ENCODE measurements at places on chromosomes 2 and 18.

DNA sequence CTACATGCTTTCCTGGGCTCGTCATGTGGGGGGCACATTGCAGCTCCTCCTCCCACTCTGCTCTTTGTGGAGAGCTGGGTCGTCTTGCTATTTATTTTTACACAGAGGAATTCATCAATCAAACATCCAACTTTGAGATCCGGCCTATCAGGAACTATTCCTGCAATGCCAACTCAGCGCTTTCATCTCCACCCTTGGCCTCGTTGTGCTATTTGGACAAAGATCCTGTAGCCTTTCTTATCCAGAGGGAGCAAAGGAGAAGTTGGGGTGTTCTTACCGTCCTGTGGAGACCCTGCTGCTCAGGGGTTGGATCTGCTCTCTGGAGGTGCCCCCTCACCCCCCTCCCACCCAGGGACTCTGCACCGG, 92.1 kb downstream of the ASB1 start:
- DNase-seq: no peak

DNA sequence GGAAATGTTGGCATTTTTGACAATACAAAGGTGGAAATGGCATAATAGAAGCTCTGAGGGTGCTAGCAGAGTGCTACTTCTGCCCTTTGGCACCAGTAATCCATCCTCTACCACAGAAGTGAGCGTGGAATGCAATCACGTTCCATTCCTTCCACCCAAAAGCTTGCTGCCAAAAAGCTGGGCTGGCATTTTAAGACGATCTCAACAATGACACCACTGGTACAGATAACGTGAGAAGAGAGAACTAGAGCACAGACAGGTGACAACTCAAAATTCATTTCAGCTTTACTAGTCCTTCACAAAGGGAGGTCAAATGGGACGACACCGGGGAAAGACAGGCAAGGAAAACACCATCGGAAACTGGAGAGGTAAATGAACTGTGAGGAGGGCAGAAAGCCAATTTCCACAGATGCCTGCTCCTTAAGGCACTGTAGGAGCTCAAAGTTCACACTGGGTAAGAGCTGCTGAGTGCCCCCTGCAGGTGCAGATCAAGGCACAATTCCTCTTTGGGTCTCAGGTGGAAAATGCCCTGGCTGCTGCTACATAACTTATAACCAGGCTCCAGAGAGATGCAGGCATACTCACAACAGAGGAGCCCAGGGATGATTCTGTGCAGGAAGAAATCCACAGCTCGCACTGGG, 50.7 kb upstream of the RNU4ATAC start:
- DNase-seq: no peak

GRCh38 chr2:125730921-125731320, 925.0 kb upstream of the GYPC start:
- no peak for DNase-seq

GRCh38 chr18:79396431-79397246, 909 bp downstream of the NFATC1 start:
- DNase-seq: no peak

DNA sequence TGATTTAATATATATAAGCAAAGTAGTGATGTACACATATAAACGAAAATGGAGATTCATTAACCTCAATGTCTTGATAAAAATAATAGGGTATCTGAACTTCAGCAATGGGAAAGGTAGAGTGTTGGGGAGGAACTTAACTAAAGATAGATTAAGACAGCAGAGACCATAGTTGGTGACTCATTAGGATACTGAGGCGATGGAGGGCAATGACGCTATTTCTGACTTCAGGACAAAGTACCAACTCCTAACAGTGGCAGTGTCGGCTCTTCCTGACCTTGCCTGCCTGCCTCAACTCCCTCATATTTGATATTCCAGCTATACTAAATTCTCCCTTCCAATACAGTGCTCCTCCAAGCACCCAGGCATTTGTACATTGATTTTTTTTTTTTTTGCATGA, 98.6 kb downstream of the CDH2 start:
- no peak for DNase-seq

DNA sequence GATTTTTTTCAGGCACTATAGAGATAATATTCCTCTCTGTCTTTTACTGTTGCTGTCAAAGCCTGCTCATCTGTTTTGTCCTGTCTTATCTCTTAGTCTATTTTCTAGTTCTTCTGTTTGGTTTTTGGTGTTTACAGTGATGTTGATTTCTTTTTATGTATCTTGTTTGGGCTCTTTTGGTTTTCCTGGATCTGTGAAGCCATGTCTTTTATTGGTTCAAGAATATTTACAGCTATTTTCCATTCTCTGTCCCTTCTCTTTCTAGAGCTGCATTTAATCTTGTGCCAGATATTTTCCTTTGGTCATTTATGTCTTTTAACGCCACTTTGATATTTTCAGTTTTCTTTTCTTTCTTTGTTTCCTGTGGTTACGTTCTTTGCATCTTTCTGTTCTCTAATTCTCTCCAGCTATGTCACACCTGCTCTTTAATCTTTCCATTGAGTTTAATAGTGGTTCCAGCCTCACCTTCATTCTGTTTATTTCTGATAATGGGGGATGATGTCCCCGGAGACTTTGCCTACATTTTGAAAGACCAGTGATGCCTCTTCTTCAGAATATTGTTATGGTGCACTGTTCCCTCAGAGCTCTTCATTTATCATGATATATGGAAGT, 32.0 kb downstream of the SMCHD1 start:
- DNase-seq: no peak

DNA sequence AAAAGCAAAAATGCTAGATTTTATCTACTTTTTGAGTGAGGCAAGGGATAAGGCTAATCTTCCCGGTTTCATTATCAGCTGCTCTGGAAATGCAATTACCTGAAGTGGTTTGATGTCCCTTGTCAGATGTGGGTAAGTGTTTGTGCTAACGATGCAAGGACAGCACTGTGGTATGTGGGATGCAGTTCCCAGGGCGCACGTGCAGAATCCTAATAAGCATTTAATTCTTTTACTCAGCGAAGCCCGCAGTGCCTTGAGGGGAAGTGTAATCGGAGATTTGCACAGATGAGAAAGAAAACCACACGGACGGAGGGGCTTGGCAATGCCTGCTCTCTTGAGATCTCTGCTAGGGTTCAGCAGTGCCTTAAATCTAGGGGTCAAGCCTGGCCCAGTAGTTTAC, 108.5 kb upstream of the LYPD6 start:
- DNase-seq: no peak

DNA sequence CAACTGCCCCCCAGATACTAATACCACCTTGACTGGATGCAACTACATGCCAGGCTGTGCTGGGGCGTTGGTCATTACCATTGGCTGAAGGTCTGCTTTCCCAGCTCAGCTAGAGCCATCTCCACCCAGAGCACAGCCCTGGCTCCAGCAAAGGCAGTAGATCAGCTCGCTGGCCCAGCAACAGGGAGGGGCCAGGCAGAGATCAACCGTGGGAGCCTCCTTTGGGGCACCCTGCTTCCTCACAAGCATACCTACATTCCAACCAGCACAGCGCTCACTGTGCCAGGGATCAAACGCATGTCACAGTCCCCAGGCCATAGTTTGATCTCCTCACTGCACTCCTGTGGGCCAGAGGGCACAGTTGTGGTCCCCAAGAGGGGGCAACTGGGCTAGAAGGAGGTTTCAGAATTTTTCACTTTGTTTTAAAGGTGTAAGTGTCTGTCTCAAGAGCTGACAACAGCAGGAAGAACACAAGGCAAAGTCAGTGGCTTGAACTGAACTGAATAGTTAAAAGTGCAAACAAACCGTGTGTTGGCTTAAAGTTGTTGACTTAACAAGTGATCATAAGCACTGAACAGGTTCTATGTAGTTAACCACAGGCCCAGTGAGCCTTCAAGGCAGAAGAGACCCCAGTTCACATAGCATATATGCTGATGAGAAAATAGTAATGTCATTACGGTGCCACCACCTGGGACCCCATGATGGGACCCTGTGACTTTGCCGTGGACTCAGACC, 70.1 kb upstream of the BZW1 start:
- no peak for DNase-seq

GRCh38 chr2:240563951-240564560, 3.9 kb downstream of the DUSP28 start:
- no peak for DNase-seq

GRCh38 chr18:77130229-77131099, 2.1 kb downstream of the MBP start:
- DNase-seq: no peak
